Fibroblast of skin of right biceps (primary cell): ENCODE measurements at places on chromosomes 5 and 9.

- no peak for DNase-seq
Observed at GRCh38 chr5:160441311-160441781, 19.7 kb downstream of the PTTG1 start.

DNA sequence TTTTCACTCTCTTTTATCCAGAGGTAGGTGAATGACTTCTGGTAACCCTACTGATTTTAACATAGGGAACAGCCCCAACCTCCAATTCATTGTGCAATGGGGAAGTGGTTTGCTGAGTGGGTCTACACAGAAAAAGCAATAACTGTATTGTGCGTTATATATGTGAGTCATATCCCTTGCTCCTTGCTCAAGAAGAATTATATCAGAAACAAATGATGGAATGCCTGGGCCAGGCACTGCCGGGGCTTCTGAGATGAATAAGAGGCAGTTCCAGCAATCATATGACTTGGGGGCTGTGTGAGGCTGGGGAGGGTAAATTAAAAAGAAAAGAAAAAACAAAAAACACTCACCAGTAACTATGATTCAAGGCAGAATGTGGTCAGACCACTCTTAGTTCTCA, 79.2 kb upstream of the ABCA1 start:
- DNase-seq = peak; percentile 94

DNA sequence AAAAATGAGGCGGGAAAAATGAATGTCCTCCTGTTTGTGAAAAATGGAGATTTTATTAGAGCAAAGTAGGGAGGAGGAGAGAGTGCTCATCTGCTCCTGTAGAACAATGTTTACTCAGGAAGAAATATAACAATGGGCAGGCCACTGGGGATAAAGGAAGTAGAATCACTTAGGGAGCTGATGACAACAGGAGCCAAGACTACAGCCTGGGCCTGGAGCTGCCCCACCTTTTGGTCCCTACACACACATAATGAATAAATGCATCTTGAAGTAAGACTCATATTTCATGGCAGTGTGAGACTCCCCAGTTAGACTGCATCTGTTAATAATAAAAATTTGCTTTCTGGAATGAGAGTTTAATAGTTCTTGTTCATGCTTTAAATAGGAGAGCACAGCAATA, 1939.8 kb downstream of the EFNA5 start:
- DNase-seq = peak; percentile 12

GRCh38 chr5:152990649-152991048, 499.8 kb upstream of the GRIA1 start:
- no peak for DNase-seq

- DNase-seq = peak; percentile 73
Observed at GRCh38 chr5:79074641-79075040, 5.1 kb downstream of the BHMT2 start.

GRCh38 chr5:63596254-63596653, 366.0 kb downstream of the HTR1A start:
- DNase-seq = no peak

- no peak for DNase-seq
Observed at GRCh38 chr9:6901180-6901579, 143.4 kb downstream of the KDM4C start.

DNA sequence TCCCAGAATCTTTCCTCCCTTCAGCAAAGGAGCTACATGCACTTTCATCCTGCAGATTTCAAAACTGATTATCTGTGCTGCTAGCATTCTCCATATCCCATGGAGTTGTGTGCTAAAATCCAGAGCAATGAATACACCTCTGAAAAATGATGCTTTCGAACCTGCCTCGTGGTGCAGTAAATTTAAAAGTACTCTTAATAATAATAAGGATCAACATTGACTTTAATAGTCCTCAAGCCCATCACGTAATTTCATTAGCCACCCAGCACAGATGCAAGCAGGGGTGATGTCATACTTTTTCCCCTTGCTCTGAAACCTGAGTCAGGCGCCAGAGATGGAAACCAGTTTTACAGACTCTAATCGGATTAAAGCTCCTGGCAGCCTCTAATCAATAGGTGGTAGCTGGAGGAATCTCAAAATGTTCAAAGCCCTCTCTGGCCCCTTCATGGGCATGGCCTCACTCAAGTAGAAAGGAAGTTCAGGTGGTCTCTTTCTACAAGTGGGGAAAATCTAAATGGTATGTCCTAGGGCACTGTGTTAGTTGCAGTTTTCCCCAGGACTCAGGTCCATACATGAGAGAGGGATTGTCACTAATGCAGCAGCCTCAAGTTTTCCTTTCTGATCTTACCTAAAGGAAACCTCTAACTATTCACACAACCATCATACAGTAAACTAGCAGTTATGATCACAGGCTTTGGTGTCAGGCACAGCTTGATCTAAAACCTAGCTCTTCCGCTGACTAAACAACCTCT, 221.6 kb upstream of the SLC30A5 start:
- DNase-seq = peak; percentile 13

DNA sequence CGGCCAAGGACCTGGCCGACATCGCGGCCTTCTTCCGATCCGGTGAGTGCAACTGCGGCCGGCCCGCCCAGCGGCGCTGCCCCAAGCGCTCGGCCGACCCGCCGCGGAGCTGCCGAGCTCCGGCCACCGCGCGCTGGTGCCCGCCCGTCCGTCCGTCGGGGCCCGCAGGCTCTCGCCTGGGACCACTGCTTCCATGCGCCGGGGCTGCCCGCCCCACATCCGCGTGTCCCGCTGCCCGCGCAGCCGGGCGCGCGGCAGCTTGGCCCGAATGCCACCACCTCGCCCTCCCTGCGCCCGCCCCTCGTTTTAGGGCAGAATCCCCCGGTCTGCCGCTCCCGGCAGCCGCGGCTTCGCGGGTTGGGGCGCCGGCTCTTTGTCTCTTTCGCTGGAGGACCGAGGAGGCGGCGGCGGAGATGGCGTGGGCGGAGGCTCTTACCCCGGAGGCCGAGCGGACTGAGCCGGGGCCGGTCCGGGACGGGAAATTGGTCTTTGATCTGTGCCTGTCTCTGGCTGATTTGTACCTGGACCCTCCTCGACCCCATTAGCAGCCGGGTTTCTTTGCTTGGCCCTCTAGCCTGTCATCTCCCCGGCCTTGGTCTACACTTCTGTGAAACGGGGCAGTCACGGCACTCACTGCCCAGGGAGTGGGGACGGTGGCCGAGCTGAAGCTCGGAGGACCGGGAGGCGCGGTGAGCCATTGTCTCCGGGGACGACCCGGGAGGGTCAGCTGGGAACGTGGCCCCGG, 871 bp downstream of the TRIO start:
- DNase-seq = no peak

- DNase-seq = no peak
Observed at GRCh38 chr5:2515180-2515764, 236.2 kb downstream of the IRX2 start.

DNA sequence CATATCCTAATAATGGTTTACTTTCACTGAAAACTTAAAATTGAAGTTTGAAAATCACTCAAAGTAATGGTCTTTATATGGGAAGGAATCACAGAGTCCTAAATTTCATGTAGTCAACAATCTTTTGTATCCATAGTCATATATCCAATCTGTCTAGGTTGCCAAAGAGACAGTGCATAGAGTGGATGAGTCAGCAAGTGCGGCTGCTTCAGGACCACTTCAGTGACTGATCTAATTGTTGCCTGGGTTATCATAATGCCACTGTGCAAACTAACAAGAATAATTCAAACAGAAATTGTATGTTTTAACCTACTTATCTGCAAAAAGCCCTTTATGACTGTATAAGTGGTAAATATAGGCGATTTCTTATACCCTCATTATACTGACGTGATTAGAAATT, 211.3 kb upstream of the PRR16 start:
- peak; percentile 57 for DNase-seq

DNA sequence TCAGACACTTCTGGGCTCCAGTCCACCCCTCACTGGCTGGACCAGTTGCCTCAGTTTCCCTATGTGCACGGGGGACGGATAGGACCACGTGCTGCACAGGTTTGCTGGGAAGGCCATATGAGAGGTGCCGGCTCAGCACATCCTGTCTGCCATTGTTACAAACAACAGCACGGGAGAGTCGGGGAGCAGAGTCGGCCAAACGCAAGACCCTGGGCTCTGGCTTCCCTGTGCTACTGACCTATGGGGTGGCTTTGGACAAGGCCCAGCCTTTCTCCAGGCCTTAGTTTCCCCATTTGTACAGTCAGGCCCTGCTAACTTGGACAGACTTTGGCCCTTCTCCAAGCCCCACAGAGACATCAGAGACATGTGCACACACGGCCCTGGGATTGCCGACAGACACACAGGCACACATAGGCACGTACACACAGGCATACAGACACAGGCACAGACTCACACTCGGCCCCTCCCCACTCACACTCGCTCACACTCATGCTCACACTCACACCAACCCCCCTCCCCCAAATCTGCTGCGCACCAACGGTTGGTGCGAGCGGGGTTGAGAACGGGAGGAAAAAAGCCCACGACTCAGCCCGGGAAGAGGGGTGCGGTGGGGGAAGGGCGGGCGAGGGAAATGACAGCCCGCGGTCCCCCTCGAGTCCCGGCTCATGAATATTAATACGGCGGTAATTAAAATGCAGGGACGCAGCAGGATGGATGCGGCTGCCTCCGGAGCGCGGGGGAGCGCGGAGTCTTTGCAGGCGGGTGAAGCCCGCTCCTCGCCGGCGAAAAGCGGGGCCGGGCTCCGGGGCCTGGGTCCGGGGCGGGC, 133.0 kb downstream of the C9orf50 start:
- peak; percentile 83 for DNase-seq

GRCh38 chr5:172173564-172174153, 14.4 kb downstream of the STK10 start:
- peak; percentile 77 for DNase-seq

DNA sequence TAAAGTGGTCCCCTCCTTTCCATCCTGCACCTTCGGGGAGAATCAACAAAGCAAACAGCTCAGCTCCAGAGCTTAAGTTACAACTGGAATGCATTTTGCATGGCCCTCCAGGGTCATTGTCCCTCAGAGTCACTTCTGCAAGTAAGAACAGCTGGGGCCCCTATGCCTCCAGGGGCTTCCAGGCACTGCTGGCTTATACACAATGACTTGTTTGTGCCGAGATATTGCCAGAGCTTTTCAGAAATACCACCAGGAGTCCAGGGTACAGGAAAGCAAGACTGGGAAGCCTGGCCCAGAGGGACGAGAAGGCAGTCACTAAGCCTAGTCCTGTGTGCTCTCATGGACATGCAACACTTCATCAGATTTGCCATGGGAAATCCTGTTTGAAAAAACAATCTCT, 11.3 kb downstream of the FRMD3 start:
- no peak for DNase-seq

GRCh38 chr5:113294311-113295110, 140.3 kb downstream of the TSSK1B start:
- DNase-seq = peak; percentile 90

DNA sequence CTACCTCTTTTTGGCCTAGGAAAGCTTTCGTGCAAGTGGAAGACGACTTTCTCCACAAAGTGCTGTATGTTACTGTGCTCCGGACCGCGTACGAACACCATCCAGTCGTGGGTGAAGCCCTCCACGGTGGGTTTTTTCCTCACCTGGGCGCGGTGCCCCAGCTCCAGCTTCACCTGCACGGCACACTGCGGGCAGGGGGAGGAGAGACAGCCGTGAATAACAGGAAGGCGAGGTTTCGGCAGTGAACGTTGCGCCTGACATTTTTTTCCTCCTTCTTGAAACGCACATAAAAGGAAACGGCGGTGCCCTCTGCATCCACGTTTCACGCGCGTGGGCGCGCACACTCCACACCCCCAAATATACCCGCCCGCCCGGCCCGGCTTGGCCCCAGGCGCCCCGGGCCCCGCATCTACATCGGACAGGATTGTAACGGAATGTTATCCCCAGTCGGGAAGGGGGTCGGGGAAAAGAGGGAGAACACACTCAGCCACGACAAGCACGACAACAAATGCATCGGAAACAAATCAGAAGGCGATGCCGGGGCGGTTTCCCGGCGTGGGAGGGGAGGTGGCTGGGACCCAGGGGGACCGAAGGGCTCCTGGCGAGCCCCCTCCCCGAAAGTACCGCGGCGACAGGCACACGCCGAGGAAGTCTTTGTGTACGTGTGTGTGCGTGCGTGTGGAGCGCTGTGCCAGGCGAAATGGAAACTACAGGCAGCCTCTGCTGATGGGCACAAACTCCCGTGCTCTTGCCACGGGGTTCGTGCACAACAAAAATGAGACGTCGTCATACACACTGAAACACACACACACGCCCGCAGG, 1.4 kb downstream of the MLLT3 start:
- peak; percentile 27 for DNase-seq

DNA sequence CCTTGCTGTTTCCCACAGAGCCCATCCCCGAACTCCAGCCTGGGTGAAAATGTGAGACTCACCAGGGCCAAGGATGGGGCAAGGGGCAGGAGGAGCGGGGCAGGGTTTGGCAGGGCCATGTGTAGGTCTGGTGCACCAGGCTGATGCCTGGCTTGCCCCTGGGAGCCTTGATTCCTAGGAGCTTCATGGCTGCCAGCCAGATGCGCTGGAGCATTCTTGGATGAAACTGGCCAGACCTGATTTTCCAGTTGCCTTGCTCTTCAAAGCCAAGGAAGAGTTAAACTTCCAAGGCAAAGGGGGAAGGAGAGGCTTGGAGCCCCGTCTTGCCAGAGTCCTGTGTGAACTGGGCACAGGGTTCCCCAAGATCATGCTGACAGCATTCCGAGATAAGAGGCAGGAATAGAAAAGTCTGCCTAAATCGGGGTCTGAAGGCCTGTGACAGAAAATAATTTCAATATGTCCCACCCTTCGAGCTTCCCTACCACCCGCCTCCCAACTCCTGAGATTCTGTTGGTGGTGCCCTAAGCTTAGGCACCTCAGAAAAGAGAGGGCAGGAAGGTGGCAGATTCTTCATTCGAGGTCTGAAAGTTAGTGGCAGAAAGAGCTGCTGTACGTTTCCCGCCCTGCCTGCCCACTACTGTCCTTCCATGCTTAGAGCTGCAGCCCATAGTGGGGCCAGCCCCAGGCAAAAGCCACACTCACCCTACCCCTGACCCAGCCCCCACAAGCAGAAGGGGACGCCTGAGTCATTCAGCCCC, 20.4 kb downstream of the FAT2 start:
- no peak for DNase-seq

DNA sequence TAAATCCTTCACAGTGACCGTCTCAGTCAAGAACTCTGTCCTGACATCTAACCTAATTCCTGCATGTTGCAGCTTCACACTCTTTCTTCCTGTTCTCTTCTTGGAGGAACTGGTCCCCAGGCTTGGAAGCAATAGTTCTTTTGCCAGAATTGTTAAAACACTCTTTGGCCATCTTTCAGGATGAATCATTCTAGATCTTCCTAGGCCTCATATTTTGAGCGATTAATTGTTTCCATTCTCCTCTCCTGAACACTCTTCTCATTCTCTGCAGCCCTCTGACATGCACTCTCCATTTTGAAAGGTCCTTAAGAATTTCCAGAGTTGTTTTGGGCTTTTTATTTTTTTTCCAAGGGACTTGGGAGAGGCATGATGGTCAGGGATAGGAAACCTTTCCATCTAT, 85.8 kb downstream of the FAM114A2 start:
- DNase-seq = peak; percentile 75

- no peak for DNase-seq
Observed at GRCh38 chr5:52255308-52255707, 532.4 kb upstream of the ITGA1 start.

GRCh38 chr5:157160001-157160400, 6.1 kb downstream of the GARIN3 start:
- DNase-seq = no peak

GRCh38 chr5:22938362-22938761, 85.2 kb upstream of the CDH12 start:
- no peak for DNase-seq

GRCh38 chr9:129697656-129698253, 32.3 kb downstream of the PRRX2 start:
- DNase-seq = peak; percentile 98

- DNase-seq = peak; percentile 75
Observed at GRCh38 chr5:149959406-149960236, 937 bp upstream of the SLC26A2 start.
